ENCODE measurements at places on chromosomes 7 and 10.

DNA sequence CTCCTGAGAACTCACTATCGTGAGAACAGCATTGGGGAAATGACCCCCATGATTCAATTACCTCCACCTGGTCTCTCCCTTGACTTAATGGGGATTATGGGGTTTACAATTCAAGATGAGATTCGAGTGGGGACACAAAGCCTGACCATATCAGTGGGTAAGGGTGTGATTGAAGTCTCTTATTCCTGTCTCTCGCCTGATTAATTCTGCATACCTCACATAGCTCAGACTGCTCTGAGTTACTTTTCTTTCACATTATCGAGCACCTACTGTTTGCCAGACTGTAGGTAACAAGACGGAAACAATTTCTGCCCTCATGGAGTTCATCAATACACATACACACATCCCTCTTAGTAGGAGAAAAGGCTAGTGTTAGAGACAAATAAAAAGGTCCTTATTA, 25.0 kb downstream of the CISD1 start:
- no peak for DNase-seq

- DNase-seq, result no peak
These were observed 136.7 kb downstream of the KIF20B start for GRCh38 chr10:89838044-89838615.

DNA sequence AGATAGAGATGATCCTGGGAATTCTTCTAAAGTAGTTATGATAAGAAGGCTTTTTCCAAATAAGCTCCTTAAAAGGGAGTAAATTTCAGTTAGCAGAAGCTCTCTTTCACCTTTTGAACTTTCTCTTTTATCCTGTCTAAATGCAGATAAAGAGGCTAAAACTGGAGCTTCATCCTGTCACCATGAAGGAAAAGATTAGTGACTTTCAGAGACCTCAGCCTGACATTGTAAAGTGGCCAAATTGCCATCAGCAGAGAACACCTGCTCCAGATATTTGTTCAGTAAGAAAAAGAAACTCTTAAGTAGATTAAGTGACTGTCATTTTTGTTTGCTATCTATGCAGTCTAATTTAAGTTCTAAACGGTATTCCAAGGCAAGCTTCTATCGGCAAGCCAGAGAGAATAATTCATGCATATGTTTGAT, 18.3 kb downstream of the VWDE start:
- DNase-seq, result no peak

- no peak for DNase-seq
These were observed 108.9 kb downstream of the COL13A1 start for GRCh38 chr10:69910561-69910960.

DNA sequence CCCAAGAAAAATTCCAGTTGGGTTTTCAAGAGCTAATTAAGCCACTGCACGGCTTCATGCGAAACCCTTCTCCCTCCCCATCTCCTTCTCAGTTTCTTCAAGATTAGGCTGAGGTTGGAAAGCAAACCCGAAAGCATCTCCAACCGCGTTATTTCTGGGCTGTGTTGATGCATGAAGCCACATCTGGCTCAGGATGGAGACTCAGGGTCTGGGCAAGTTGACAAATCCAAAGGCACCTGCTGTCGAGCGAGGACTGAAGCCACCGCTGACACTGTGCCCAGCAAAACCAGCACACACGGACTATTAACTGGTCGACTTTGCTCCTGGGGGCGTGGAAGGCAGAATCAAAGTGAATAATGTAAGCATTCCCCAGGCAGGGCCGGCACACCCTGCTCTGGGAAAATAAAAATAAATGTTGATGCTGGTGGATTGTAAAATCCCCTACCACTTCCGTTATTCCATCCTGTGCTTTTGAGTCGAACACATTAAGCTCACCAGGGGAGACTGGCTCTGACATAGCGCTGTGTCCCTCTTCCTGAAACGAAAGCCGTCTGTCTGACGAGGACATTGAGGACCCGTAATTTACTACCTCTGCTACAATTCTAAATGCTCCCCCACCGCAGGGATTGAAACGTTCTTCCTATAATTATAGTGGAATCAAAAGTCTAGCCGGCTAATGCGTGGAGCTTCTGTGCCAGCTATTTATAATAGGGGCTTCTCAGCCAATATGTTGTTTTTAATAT, 269.8 kb downstream of the ADARB2 start:
- no peak for DNase-seq

DNA sequence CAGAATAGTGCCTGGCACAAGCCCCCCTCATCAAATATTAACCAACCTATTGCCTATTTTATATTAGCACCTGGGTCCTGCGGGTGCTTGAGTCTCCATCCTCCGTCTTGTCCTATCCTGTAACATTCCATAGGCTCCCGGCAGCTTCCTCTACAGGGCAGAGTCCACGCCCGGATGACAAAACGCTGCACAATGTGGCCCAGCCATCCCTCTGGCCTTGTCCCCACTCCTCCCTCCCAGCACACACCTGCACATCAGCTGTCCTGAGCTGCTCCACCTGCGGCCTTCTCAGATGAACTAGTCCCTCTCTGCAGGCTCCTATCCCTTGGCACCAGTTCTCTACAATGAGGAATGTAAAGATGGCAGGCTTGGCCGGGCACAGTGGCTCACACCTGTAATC, 153.5 kb upstream of the PDE1C start:
- DNase-seq, result no peak

DNA sequence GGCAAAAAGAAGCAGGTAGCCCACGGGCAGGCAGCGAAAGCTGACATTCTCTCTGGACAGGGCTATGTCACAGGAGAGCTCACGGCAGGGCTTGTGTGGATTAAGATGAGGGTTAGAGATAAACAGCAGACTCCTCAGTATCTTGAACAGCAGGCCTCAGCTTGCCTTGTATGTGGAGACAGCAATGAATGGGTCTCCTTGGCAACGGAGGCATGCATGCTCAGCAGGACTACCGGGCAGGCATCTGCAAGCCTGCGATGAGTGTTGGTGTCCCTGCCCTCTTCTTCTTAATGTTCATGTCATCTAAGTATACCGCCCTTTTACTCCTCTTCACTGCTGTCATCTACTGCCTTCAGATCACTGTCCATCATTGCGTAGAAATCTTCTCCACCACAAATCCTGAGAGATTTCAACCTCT, 81.9 kb upstream of the C1GALT1 start:
- DNase-seq, result no peak

GRCh38 chr7:151672716-151673115, 153.0 kb upstream of the RHEB start:
- no peak for DNase-seq

DNA sequence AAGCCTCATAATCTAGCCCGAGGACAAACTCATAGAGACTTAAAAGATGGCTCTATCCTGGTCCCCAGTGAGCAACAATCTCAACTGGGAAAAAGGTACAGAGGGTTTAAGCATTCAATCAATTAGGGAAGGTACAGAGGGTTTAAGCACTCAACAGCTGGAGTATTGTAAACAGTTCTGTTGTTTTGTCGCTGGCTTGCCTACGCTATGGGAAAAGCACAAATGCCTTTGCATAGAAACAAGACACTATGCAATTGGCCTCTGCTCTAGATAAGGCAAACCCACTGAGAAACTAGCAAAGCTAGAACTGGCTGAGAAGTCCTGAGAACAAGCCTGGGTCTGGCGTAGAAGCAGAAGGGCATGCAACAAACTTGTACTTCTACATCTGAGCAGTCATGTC, 69.3 kb downstream of the GFRA1 start:
- no peak for DNase-seq

GRCh38 chr7:2701832-2702593, 14.0 kb downstream of the AMZ1 start:
- DNase-seq, result no peak

DNA sequence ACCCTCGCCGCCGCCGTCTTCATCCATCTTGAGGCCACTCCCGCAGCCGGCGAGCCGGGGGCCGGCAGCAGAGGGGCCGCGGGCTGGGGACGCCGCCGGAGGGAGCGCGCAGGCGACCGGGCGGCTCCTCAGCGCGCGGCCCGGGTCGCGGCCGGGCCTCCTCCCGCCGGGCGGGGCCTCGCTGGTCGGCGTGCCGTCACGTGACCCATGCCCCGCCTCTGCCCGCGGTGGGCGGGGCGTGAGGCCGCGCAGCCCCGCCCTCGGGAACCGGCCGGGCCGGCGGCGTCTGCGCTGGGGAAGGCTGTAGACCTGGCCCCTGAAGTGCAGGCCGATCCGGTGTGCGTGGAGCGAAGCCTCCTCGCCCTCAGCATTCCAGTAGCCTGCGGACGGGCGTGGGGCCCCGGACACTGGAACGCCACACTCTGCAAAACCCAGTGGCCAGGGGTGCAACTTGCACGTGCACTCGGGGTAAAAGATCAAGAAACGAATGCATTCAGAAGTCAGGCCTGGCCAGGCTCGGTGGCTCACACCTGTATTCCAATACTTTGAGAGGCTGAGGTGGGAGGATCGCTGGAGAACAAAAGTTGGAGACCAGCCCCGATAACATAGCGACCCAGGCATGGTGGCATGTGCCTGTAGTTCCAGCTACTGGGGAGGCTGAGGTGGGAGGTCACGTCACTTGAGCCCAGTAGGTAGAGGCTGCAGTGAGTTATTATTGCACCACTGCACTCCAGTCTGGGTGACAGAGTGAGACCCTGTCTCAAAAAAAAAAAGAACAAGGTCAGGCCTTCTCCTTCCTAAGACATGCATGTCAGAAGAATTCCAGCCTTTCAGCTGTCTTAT, at the start of gene CYTH3:
TSS of gene CYTH3 (minus strand) at position 144 of the 843 bp plus-strand sequence. CDS start at position 27, 117 bp downstream.
- peak; percentile 89 for DNase-seq

- peak; percentile 12 for DNase-seq
These were observed 321.4 kb downstream of the CDK14 start for GRCh38 chr7:90917539-90917938.

GRCh38 chr10:73182568-73182967, 14.6 kb downstream of the FAM149B1 start:
- DNase-seq, result no peak

- no peak for DNase-seq
These were observed 58.7 kb downstream of the CREB3L2 start for GRCh38 chr7:137943132-137943551.

DNA sequence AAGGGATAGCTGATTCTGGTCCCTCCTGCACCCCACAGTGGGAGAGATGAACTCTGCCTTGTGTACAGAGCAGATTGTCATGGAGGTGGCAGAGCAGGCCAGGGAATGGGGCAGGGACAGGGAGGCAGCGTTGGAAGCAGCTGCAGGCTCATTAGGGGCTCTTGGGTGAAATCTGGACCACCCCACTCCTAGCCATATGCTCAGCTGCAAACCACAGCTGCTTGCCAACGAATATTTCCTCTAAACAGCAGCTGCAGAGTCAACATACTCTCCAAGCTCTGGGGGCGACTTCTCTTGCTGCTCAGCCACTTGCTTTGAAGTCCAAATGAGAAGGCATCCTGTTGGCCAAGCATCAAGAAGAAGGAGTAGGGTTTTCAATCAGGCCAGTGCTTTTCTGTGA, 302.3 kb upstream of the AUTS2 start:
- no peak for DNase-seq

GRCh38 chr7:84948634-84949033, 238.2 kb downstream of the SEMA3D start:
- no peak for DNase-seq

GRCh38 chr7:50431316-50431715, 18.8 kb downstream of the FIGNL1 start:
- no peak for DNase-seq

GRCh38 chr10:112946649-112947048, 3.4 kb upstream of the TCF7L2 start:
- DNase-seq, result no peak

DNA sequence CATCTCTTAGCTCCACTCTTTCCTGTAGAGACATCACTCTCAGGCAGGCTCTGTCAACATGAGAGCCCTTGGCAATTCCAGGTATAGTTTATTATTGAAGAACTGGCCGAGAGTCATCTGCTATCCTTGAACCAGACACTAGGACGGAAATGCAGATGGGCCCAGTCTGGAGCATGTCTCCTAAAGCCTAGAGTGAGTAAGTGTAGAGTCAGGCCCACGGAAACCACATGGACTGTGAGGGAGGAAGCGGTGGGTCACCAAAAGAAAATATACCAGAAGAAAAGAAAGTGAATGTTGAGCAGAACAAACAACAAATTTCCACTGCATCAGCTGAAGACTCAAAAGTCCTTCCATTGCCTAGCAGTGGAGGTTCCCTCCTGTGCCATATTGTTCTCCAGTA, 15.7 kb upstream of the RELN start:
- DNase-seq, result peak; percentile 19

DNA sequence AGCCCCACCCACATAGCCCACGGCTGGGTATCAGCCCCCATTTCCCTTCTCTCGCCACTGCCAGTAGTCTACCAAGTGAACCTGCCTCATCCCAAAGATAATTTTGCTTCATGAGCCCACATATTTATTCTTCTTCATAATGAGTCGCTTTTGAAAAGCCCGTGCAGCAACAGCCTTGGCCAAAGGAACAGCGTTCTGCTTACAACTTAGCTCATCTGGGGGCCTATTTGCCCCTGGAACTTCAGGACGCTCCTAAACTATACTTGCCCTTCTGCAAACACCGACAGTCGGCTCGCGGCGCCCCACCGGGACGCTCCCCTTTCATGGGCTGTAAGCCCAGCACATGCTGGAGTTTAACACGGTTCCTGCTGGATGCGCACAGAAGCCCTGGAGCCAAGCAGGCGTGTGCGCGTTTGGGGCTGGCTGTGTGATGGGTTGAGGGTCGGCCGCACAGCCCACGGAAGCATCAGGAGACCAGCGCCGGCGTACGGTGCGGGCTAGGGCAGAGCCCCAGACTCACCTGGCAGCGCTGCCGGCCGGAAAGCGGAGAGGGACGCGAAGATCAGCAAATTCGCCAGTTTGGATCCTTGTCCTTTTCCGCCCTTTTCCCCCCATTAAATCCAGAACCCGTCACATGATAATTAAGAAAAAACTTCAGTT, 370 bp downstream of the TMEM60 start:
- no peak for DNase-seq

GRCh38 chr10:126060261-126060931, 164.0 kb downstream of the FANK1 start:
- DNase-seq, result no peak

DNA sequence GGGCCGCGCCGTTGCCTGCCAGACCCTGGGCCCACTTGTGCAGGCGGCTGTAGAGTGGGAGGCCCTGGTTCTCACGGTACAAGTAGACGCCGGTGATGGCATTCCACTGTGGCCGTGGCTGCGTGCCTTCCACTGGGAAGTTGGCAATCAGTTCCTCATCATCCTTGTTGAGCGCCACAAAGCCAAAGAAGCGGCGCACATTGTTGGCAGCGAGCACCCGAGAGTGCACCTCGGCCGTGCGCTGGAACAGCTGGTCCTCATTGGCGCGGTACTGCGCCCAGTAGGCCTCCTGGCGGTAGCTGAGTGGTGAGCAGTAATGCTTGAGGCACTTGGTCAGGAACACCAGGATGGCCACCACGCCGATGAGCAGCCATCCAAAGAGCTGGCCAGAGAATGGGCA, 5.0 kb downstream of the CALHM2 start:
- DNase-seq, result no peak

Data from NB4 (cell line).